ENCODE measurements at places on chromosomes 13 and 19.

- no peak for DNase-seq
Observed at GRCh38 chr13:101149735-101150384, 266.4 kb downstream of the NALCN start.

DNA sequence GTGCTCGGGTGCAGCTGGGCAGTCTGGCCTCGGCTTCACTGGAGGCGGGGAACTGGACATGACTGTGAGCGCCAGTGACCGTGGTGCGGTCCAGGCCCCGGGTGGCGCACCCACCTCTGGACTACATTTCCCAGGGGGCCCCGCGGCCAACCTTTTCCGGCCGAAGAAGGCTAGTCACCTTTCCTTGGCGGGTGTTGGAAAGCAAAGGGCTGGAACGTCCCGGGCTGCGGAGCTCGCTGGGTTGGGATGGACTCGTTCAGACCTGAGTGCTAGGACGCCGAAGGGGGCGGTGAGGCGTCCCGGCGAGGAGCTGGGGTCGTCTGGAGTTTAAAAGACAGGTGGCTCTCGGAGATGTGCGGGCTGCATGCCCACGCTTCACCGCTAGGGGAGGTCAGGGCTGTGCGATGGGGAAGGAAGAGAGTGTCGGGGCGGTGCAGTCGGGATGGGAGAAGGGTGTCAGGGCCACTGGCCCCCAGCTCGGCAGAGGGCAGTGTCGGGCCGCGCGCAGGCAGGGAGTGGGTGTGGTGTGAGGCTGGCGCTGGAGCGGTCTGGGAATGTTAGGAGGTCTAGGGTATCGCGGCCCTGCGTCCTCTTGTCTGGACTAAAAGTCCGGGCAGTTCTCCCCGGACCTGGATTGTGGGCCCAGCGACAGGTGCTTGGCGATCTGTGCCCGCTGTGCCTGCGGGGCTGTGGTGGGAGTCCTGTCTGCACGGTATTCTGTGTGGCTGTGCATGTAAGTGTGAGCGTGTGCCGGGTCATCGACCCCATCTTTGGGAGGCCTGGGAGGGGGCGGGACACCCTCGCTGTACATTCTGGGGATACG, 57.1 kb downstream of the ZNF568 start:
- DNase-seq = peak; percentile 46

DNA sequence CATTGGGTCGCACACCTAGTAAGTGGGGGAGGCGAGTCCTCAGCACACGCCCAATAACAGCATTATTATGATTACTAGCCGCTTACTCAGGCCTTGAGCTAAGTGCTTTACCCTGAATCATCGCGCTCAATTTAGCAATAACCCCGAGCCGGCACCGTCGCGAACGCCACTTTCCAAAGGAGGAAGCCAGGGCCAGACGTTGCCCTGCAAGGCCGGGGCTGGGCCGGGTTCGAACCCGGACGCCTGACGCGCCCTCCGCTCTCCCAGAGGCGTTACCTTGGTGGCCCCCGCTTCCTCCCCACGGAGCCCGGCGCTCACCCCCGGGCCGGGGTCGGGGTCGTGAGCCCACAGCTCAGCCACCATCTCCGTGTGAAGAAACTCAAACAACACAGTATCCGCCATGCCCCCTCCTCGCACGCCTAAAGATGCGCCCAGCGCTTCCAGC, at the start of gene TRAPPC6A:
TSS of gene TRAPPC6A (minus strand) at position 421 of the 445 bp plus-strand sequence. CDS start at position 402, 19 bp downstream.
- no peak for DNase-seq

DNA sequence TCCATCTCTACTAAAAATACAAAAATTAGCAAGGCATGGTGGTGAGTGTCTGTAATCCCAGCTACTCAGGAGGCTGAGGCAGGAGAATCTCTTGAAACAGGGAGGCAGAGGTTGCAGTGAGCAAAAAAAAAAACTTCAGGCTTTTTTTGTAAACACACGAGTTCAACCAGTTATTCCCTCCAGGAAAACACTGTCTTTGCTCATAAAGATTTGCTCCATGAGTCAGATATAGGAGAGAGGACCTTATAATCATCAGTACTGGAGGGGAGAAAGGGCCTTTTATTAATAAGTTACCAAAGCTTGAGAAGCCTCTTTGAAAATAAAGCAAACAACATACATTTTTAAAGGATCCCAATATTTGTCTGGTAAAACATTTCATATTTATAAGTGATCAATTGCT, 110.7 kb downstream of the EFNB2 start:
- DNase-seq = no peak

DNA sequence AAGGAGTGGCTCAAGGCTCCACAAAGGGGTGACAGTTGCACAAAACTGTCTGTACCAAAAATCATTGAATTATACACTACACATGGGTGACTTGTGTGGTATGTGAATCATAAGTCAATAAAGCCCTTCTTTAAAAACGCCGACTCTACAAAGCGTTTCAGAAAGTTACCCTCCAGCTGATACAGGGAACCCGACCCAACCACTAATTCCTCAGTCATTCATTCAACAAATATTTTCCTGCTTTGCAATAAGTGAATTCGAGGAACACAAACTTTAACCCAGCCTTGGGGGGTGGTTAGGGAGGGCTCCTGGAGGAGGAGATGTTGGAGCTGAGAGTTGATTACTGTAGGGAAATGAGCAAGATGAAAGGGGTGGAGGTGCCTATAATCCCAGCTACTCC, 32.0 kb downstream of the LTBP4 start:
- DNase-seq = no peak

GRCh38 chr19:46812977-46813838, 24.8 kb upstream of the SLC1A5 start:
- no peak for DNase-seq

GRCh38 chr19:14700711-14701375, 11.0 kb downstream of the ZNF333 start:
- no peak for DNase-seq

GRCh38 chr19:39160523-39160861, 34.9 kb downstream of the PAK4 start:
- no peak for DNase-seq

DNA sequence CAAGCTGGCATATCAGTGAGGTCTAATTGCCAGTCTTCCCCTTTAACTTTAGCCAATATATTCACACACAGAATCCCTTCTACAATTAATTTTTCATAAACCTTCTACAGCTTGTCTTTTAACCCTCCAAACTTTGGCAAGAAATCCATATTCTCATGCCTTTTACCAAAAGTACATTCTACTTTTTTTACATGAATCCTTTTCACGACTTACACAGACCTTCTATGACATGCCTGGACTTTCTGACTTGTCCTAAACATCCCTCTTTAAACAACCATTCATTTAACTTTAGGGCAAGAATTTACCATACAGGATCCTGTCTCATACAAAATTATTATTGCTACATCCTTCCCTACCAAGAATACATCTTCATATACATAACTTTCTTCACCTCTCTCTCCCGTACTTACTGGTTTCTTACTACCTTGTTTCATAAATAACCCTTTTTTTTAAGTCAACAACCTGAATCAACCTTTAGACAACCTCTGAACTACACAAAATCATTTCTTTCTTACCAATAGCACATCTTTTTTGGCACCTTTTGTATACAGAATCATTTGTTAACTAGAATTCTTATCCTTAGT, 23.5 kb downstream of the ZNF544 start:
- DNase-seq = no peak

- DNase-seq = no peak
Observed at GRCh38 chr19:50325310-50326100, 3.7 kb downstream of the KCNC3 start.

GRCh38 chr19:48424694-48425219, 21.0 kb upstream of the GRWD1 start:
- DNase-seq = no peak

- DNase-seq = peak; percentile 76
Observed at GRCh38 chr13:94362411-94362909, 117.0 kb downstream of the DCT start.

DNA sequence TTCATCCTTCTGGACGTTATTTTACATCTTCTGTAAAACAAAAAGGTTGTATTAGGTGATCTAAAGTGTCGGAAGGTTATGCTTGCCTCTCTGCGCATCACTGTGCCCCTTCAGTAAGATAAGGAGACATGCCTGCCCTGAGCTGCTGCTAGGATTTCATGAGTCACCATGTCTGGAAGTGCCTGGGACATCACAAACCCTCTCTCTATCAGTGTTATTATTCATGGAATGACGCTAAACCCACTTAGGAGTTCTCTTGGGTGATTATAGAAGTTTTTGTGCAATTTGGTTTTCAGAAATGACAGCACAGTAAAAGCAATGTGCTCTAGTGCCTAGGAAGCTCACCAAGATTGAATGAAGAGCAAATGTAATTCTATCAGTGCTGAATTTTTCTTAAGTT, 617.7 kb downstream of the DCT start:
- DNase-seq = peak; percentile 53

DNA sequence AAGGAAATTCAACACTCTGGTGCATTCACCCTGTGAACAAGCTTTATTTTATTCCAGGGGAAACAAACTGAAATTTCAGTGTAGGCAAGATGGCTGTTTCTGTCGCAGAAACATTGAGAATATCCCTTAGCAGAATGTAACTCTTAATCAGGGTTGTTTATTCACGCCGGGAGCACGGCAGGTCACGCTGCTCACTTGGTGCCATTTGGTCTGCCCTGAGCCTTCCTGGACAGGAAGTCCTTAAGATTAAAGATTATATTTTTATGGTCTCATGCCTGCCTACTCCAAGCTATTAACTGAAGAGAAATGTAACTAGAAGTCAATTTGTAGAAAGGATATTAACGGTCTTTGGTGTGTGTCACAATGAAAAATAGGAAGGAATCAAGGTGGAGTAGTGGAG, 185.3 kb upstream of the ARGLU1 start:
- peak; percentile 57 for DNase-seq

DNA sequence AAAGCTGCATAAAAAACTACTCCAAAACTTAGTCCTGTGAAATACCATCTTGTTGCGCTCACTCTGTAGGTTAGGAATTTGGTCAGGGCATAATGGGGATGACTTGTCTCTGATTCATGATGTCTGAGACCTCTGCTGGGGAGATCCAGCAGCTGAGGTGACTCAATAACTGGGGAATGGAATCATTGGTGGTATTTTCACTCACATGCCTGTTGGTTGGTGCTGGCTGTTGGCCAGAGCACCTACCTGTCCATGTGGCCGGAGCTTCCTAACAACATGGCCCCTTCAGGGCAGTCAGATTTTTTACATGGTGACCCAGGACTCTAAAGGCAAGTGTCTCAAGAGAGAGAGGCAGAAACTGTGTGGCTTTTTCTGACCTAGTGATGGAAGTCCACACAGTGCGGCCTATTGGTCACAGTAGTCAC, 7.4 kb upstream of the ESD start:
- DNase-seq = peak; percentile 59

DNA sequence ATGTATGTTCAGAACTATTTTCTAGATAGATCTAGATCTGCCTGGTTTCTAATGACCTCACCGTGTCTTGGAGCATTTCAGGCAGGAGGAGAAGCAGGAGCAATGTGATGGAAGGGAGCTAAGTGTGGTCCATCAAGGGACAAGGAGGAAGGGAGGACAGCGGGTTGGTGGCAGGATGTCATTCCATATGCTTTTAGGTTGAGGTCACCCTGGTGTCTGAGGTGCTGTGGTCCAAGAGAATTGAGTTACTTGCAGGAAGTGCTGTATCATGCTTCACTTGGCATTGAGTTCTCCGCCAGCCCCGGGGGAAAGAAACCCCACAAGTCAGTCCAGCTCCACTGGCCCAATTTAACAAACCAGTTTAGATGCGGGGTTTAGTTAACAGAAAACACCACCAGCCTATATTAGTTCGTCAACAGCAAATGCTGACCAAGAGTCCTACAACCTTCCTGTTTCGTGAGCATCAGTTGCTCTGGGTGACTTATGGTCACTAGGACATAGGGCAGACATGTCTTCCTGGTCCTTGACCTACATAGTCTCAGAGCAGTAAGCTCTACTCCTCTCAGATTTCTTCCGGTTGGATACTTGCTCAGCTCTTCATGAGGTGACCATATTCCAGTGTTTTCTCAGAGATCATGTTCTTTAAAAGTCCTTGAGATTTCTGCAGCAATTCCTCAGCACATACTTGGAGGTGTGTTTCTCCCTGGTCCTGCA, 79.4 kb downstream of the MBNL2 start:
- DNase-seq = no peak

DNA sequence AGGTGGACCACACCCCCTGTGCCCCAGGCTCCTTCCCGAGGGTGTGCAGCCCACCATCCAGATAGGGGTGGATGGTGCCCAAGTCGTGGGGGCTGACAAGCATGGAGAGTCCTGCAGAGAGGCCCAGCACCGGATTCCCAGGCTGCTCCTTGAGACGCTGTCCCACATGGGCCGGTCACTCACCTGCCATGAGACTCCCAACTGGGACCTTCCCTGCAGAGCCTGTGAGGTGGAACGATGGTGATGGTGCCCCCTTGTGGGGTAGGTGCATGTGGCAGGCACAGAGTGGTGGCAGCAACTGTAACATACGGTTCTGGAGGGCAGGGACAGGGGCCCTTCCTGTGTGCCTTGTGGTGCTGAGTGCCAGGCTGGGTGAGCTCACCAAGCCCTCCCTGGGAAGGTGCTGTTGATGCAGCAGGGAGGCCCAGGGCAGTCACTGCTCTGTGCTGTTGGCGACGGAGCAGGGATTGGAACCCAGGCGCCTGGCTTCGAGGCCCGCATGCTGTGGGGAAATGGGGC, 33.1 kb downstream of the PPP1R37 start:
- DNase-seq = no peak

DNA sequence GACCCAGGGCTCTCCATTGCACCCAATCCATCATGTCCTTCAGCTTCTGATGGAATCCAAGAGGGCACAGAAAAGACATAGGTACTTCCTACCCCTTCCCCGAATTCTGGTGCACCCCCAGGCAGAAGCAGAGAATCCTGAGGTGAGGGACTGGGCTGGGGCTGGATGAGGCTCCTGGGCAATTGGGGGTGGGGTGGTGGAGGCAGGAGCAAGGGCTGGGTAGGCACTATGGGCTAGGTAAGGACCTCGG, 2.7 kb upstream of the KCNC3 start:
- DNase-seq = no peak

DNA sequence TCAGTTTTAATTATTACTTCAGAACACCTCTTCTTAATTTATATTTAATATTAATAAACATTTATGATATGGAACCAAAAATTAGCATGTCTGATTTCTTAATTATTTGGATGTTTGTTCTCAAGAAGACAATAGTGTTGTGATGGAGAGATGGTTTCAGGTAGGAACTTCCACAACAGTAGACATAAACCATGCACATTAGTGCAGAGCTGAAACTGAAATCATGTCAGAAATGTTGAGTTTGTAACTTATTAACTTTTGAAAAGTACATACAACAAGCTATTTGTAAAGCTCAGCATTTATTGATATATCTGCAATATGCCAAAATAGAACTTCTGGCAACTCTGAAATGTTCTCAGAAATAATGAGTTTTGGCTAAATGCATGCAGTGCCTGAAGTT, 11.8 kb upstream of the EDNRB start:
- DNase-seq = no peak

- DNase-seq = no peak
Observed at GRCh38 chr13:103965506-103966243, 899.5 kb upstream of the SLC10A2 start.

- DNase-seq = no peak
Observed at GRCh38 chr13:84668637-84669036, 786.4 kb upstream of the SLITRK1 start.

GRCh38 chr13:34722922-34723321, 219.1 kb upstream of the NBEA start:
- no peak for DNase-seq

Measured in retinal pigment epithelial cell (primary cell).